Naive thymus-derived CD4-positive, alpha-beta T cell (primary cell): ENCODE measurements at places on chromosomes 5 and 9.

GRCh38 chr5:160616712-160617497 lies 195.2 kb downstream of the PTTG1 start:
- H3K36me3 ChIP-seq, result no peaks in the 10 kb centered on the region
- DNase-seq, result no peak
- no peak overlapping the region for H3K4me3 ChIP-seq

- no peaks in the 10 kb centered on the region for H3K36me3 ChIP-seq
- no peak overlapping the region for H3K4me3 ChIP-seq
- no peaks in the 10 kb centered on the region for H3K4me1 ChIP-seq
- no peaks in the 10 kb centered on the region for H3K27me3 ChIP-seq
Measured at GRCh38 chr5:94524841-94525697, 93.3 kb downstream of the KIAA0825 start.

- no peak overlapping the region for H3K4me3 ChIP-seq
- no peak for DNase-seq
Measured at GRCh38 chr9:6133346-6134063, 82.1 kb upstream of the IL33 start.

- no peak overlapping the region for H3K27ac ChIP-seq
- DNase-seq, result no peak
- no peaks in the 10 kb centered on the region for H3K36me3 ChIP-seq
- no peaks in the 10 kb centered on the region for H3K4me1 ChIP-seq
- no peaks in the 10 kb centered on the region for H3K27me3 ChIP-seq
- no peak overlapping the region for H3K4me3 ChIP-seq
Measured at GRCh38 chr5:140312067-140312790, 9.3 kb upstream of the PFDN1 start.

GRCh38 chr5:1008451-1009358 lies at the start of gene NKD2:
Gene NKD2 (plus strand): TSS chr5:1008802. CDS start chr5:1009058, 256 bp downstream.
- peak; percentile 53 for DNase-seq
- no peak within 1 kb of the TSS for H3K4me3 ChIP-seq
- no peaks in the 10 kb centered on the region for H3K36me3 ChIP-seq
- peaks cover 29% of the 10 kb centered on the region for H3K4me1 ChIP-seq
- no peak within 1 kb of the TSS for H3K27ac ChIP-seq

DNA sequence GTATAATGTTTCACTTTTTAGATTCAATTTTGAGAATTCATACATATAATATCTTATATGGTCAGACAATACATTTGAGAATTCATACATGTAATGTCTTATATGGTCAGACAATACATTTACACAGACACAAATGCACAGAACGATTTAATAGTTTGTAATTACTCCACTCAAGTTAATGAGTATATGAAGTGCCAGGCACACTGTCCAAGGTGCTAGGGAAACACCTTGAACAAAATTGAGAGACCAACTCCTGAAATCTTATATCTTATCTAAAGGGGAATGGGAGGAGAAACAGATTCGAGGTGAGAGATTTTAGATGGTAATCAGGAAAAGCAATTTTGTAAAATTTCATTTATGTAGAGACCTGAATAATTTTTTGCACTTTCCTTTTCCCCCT lies 994.7 kb downstream of the CDH12 start:
- H3K4me1 ChIP-seq, result no peaks in the 10 kb centered on the region
- no peak overlapping the region for H3K4me3 ChIP-seq
- no peaks in the 10 kb centered on the region for H3K27me3 ChIP-seq
- DNase-seq, result no peak

DNA sequence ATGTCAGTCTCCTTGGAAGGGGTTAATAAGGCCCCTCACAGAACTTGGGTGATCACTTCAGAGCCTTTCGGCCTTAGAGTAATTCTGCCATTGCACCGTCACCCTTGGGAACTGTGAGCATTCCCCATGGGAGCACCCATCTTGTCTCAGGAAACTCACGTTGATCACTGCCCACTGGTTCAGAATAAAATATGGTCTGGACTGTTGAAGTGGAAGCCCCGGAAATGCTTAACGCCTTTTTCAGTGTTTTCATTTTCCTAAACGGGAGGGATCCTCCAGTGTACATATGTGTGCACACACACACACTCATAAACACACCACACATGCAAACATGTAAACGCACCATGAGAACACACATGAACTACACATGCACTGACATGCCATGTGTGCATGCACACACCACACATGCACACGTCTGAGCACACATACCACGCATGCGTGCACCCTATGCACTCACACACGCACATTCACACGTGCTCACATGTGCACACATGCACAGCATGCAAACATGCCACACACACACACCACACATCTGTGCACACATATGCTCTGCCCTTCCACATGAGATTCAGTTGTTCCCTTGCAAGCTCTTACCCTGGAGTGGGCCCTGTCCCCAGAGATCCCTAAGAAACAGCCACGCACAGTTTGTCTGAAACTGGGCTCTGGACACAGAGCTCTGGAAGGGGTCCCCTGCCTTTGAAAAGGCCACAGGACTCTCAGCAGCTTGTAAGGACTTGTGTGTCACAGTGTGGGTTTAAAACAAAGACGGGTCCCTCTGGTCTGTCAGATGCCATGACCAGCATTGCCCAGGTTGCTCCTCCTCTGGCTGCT lies 17.0 kb downstream of the MRPL36 start:
- no peaks in the 10 kb centered on the region for H3K36me3 ChIP-seq
- H3K4me3 ChIP-seq, result no peak overlapping the region
- no peaks in the 10 kb centered on the region for H3K4me1 ChIP-seq
- no peak for DNase-seq

- no peak overlapping the region for H3K27ac ChIP-seq
- H3K27me3 ChIP-seq, result no peaks in the 10 kb centered on the region
- H3K4me1 ChIP-seq, result no peaks in the 10 kb centered on the region
Measured at GRCh38 chr5:177094224-177095087, 7.7 kb downstream of the FGFR4 start.

DNA sequence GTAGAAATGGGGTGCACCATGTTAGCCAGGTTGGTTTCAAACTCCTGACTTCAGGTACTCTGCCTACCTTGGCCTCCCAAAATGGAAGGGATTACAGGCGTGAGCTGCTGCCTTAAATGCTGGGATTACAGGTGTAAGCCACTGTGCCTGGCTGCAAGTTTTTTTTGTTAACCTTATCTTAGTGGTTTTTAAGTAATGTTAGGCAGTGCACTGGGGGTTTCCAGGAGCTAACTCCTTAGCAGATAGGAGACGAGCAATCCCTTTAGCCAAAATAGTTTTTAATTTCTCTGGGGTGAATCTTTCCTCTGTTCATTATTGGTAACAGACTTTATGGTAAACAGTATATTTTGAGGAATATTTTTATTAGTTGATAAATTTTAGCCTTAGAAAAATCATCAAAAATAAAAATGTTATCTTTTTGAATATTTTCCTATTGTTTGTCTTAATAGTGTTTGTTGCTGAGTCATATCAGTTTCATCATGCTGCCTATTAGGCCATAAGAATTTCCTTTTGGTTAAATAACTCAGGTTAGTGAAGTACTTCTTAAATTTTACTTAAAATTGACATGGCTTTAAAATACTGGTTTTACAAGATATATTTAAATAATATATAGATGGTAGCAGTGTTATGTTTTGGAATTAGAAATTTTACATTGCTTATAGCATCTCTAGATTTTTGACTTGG lies 37.9 kb downstream of the LMNB1 start:
- peaks cover 11% of the 10 kb centered on the region for H3K4me1 ChIP-seq
- H3K27me3 ChIP-seq, result no peaks in the 10 kb centered on the region
- no peak overlapping the region for H3K4me3 ChIP-seq
- no peak overlapping the region for H3K27ac ChIP-seq
